ENCODE measurements at places on chromosomes 3 and 15.

GRCh38 chr3:105997800-105998526, 129.2 kb upstream of the CBLB start:
- peak; percentile 93 for DNase-seq

DNA sequence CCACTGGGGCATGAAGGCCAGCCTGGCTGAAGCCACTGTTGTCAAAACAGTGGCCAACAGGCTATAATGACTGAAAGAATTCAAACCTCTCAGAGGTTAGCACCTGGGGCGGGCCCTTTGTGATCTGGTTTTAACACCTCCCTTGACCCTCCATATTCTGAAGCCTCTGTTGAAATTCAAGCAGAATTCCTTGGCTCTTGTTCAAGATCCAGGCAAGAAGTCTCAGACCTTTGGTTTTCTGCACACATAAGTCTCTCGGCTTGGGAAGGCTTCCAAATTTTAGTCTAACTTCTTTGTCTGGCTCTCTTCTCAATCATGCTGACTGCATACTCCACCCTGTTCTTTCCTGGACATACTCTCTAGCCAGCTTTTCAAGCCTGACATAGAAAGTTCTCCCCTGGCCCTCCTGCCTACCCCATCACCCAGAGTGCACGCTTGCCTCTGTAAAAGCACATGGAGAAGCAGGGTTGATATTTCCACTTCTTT, 144.5 kb downstream of the PDZRN3 start:
- peak; percentile 70 for DNase-seq

DNA sequence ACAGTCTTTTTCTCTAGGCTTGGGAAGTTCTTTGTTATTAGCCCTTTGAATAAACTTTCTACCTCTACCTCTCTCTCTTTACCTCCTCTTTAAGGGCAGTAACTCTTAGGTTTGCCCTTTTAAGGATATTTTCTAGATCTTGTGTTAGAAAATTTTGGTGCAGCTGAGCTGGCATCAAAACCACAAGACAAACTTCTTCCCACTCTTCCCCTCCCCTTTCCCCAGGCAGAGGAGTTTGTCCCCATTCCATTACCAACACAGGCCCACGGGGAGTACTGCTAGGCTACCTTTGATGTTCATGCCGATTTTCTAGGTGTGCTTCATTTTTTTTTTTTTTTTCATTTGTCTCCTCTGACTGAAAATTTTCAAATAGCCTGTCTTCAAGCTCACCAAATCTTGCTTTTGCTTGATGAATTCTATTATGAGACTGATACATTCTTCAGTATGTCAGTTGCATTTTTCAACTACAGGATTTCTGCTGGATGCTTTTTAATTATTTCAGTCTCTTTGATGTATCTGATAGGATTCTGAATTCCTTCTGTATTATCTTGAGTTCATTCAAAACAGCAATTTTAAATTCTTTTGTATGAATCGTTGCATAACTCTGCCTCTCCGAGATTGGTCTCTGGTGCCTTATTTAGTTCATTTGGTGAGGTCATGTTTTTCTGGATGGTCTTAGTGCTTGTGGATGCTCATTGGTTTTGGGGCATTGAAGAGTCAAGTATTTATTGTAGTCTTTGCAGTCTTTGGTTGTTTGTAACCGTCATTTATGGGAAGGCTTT, 112.0 kb downstream of the UBE2E2 start:
- no peak for DNase-seq

DNA sequence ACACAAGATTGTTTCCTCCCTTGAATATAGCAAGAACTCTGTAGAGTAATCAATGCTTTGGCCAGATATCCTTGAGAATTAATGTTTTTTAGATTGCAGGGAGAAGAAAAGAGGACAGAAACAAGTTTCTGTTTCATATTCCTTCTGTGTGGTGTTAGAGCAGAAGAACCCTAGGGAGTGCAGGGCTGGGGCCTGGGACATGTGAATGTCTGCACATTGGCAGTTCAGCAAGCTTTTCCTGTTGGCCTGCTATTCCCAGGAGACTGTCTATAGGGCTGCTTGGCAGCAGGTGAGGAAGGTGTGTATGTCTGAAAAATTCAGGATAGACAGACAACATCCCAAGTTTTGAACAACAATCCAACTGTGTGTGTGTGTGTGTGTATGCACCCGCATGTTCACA, 13.6 kb upstream of the CNBP start:
- no peak for DNase-seq
